Lung microvascular endothelial cell (primary cell): ENCODE measurements at places on chromosomes 3 and 15.

DNA sequence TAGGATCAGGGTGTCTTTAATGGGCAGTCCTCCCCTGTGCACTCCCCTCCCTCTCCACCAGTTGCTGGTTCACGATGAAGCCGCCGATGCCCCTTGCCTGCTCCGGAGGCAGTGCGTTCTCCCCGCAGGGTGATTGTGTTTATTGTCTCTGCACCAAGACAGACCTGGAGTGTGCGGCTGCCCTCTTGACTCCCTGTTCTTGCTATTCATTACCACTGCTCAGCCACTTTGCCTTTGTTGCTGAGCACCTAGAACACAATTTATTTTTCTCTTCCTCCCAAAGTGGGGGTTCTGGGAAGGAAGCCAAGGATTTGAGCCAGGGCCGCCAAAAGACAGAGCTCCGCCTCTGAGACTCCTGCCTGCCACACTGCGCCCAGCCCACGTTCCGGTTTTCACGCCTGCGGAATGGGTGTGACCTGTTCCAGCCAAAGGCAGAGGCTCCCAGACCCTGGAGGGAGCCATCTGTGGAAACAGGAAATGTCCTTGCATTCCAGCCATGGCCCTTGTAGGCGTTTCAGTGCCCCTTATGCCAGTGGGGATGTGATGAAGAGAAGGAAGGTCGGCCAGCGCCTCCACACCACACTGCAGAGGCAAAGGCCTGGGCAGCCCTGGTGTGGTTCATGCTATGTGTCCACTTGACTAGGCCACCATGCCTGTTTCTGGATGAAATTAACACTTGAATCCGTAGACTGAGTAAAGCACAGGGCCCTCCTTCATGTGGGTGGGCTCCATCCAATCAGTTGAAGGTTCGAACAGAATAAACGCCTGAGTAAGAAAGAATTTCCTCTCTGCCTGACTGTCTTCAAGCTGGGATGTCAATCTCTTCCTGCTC, 85.8 kb downstream of the HMG20A start:
- peak; percentile 80 for DNase-seq

DNA sequence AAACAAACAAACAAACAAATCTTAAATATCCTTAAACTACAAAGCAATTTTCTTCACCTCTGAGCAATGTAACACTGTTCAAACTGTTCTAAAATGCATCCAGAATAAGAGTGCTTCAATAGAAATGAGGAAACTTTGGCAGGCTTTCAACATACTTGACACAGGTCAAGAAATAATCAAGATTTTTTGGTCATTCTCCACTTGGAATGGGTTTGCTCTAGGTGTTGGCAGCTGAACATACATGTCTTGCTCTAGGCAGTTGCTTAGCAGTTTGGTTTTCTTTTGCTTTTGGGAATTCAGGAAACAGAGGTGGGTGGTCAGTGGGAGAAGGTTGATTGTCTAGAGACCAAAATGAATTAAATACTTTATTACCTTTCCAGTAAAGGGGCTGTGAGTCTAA, 1.4 kb upstream of the LRRC3B start:
- no peak for DNase-seq

DNA sequence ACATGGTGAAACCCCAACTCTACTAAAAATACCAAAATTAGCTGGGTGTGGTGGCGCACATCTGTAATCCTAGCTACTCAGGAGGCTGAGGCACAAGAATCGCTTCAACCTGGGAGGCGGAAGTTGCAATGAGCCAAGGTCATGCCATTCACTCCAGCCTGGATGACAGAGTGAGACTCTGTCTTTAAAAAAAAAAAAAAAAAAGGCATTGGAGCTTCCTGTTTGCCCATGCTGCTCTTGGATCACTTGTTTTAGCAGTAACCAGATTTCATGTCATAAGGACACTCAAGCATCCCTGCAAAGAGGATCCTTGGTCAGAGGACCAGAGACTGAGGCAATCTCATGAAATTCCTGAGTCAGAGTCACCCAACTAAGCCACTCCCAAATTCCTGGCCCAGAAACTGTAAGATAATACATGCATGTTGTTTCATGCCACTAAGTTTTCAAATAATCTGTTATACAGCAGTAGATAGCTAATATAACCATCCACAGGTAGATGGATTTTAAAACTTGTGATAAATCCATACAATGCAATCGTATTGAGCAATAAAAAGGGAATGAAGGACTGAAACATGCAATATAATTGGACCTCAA, 82.0 kb upstream of the XXYLT1 start:
- no peak for DNase-seq

DNA sequence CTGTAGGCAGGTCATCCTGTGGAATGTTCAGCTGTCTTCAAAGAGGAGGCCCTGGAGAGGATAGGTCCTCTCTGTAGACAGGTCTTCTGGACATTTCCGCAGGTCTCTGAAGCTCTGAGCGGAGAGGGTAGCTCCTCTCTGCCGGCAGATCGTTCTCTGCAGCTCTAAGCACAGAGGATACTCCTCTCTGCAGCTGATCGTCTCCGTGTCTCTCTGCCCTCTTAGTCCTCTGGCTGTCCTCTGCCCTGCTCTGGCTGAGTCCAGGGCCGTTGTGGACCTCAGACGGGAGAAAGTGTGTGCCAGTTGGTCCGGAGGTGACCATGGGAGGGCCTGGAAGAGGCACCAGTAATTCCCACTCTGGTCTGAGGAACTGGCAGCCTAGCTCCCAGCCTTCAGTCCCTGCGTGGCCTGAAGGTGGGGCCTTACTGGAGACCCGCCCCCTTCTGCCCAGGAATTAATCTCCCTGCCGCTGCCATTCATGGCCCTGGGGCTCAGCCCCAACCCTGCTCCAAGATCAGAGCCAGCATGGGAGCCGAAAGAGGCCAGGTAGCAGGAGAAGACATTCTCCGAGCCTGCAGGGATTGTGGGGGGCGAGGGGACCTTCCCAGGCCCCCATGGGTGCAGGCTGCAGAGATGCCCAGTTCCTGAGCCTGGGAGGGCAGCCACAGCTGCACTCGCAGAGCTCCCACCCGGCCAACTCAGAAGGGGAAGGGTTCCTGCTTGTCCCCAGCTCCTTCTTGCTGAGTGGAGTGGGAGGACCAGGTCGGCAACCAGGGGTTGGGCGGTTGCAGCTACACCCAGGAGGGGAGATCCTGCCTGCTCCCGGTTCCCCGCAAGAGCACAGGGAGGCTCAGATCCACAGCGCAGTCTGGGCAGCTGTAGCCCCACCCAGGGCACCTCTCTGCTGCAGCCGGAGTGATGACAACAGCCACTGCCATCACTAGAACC, 488.7 kb downstream of the RSL24D1 start:
- no peak for DNase-seq

DNA sequence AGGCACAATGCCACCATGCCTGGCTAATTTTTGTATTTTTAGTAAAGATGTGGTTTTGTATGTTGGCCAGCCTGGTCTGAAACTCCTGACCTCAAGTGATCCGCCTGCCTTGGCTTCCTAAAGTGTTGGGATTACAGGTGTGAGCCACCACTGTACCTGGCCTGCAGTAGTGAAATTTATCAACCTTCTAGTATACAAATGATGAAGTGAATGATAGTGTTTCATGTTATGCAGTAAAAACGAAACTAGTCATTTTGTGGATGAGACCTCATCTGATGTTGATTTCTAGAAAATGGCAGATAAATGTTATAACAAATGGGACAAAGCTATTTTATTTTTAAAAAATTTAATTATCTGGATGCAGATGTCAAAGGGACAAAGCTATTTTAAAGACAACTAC, 32.9 kb downstream of the NXPE3 start:
- DNase-seq: no peak

DNA sequence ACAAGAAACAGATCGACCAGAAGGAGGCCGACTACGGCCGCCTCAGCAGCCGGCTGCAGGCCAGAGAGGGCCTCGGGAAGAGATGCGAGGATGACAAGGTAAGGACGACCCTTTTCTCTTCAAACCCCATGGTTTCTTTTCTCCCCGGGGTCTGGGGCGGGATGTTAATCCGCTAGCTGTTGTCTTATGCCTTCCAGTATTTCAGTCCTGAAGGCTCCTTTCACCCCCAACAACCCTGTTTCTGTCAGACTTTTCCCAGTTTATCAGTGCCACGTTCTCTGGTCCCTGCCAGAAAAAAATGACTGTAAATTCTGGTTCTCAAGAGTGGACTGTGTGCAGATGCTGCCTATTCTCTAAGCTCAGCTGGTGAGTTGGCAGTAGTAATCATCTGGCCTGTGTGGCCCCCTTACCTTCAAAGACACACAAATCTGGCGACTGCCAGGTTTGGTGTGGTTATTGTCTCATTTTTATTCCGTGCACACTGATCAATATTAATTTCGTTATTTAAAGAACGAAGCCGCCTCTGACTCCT, 806 bp downstream of the GOLM2 start:
- no peak for DNase-seq

GRCh38 chr3:71441217-71441924, 142.2 kb downstream of the FOXP1 start:
- DNase-seq: no peak

- no peak for DNase-seq
Observed at GRCh38 chr3:78895528-78895927, 872.3 kb downstream of the ROBO1 start.

- no peak for DNase-seq
Observed at GRCh38 chr3:51100536-51100851, 284.6 kb upstream of the MANF start.

GRCh38 chr3:139113993-139114375, 69.3 kb upstream of the PRR23C start:
- DNase-seq: no peak

DNA sequence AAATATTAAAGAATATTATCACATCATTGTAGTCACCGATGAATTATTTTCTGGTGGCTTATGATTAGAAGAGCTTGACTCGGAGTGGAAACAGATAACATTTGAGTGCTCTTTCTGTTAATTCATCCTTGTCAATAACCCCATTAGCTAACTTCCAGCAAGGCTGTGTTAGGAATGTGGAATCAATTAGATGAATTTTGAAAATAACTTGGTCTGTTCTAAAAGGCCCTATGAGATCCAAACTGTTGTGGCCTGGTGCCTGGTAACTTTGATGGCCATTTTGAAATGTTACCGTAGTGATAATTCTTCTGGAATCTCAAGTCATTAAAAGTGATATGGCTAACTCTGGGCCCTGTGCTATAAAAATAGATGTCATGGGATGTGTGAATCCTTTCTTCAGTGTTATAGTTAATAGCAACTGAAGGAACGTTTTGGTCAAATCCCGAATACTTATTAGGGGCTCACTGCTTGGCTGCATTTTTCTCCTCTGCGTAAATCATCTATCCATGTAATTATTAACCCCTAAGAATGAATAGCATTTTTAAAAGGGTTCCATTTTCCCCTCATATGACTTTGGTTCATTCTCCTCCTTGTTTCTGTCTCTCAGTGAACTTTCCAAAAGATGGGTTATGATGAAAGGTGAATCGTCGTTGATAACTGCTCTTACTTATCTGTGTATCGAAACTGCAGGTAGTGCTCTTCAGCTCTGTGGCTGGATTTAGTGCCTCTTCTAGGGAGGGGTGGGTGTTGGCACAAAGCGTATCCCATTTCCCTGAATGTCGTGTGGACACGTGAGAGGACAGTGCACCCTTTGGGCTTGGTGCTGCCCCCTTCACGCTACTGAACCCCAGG, 82.7 kb downstream of the IGF1R start:
- DNase-seq: no peak

DNA sequence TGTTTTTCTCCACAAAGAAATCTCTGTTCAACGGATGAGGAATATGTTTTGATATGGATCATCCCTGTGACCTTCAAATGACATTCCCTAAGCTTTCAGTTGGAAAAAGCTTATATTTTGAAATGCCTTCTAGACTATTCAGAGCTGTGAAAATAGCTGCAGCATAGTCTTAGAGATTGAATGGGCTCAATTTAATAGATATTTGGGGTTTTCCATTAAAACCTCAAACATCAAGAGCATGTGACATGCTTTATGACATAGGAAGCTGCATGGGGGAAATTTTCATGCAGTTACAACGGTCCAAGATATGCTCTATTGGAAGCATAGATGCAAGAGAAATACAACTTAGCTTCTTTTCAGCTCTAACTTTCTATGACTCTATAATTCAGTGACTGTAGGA, 102.8 kb downstream of the LSAMP start:
- DNase-seq: no peak

DNA sequence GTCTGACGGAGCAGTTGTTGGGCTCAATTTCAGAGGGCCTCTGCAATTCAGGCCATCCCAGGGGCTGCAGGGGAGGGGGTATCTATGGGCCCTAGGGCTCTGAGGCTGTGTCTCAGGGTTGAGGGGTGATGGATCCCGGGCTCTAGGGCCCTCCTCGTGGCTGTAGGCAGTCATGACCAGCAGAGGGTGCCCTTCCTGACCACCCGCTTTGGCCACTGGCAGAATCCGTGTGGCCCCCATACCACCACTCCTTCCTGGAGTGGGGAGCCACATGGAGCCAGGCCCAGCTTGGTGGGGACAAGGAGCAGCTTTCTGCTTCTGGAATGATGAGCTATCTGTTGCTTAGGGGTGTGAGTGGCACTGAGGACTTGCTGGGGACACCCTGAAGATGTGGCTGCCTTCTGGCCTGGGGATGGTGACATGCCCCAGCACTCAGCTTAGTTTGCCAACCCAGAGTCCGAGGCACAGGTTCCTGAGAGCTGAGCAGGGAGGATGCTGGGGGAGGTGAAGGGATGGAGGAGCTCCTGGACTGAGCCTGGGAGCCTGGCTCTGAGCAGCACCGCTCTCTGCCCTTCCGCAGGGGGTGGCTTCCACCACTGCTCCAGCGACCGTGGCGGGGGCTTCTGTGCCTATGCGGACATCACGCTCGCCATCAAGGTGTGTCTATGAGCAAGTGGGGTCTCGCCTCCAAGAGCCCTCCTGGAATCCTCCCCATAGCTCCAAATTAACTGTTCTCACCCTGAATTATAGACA, 20.2 kb downstream of the HDAC11 start:
- peak; percentile 45 for DNase-seq

DNA sequence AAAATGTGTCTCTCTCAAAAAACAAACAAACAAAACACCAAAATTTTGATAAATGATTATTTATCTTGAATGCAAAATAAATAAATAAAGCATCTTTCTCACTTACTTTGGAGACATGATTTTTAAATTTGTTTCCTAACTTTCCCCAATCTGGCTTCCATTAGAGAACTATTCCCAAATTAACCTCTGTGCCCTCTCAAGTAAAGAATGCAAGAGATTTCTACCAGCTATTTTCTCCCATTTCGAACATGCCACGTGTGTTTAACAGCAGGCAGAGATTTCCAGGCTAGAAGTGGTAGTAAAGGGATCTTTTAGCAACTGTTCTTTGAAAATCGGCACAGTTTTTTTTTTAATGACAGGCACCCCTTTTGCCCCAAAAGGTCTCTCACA, 269.1 kb downstream of the SHQ1 start:
- DNase-seq: no peak

GRCh38 chr3:111618945-111619344, 23.8 kb upstream of the ZBED2 start:
- DNase-seq: no peak

DNA sequence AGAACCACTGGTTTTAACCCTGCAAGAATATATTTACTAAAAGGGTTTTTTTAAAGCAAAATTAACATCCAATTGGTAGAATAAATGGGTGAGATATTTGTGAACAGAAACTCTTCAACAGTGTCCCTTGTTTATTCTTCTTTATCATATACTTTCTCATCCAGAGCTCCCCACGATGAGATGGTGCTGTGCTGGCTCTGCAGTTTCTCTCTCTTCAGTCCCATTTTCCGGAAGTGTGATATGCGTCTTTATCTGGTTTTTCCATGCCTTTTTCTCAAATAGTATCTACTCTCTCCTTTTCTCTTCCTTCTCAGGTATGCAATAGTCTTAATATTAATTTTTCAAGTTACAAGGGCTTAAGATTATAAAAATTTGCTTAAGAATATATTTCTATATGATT, 1.5 kb downstream of the EAF2 start:
- DNase-seq: no peak
